ENCODE measurements at places on chromosomes 12 and 14.

DNA sequence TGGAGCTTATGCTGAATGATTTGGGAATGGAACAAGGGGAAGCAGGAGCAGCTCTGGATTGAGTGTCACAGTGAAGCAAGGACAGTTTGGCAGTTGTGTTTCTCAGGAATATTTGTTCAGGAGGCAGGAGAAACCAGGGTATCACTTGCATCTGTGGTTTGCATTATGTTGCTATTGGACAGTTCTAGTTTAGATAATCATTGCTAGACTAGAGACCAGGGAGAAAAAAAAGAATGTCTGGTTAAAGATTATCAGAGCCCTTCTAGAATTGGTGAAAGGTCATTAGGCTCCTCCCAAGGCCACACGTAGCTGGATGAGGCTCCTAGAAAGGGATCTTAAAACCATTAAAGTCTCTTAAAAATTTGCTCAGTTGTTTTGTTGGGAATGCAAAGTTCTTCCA, 17.0 kb upstream of the SRSF5 start:
- no peak for DNase-seq

- DNase-seq = no peak
Observed at GRCh38 chr14:22778084-22778483, 11.6 kb downstream of the OXA1L start.

DNA sequence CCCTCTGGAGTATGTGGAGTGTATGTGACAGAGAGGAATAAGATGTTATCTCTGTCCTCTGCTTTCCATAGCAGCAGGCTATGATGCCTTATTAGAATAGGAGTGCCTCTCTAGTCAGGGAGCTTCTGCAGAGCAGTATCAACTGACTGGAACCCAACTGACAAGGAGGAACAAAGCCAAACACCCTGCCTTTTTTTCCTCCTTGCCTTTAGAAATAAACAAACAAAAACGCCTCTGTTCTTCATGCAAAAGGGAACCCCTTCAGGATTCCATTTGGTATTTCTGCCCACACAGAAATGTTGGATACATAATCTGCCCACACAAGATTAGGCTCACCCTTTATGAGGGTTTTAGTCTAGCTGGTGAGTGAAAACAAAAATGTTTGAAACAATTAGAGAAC, 50.3 kb downstream of the VRK1 start:
- DNase-seq = no peak

DNA sequence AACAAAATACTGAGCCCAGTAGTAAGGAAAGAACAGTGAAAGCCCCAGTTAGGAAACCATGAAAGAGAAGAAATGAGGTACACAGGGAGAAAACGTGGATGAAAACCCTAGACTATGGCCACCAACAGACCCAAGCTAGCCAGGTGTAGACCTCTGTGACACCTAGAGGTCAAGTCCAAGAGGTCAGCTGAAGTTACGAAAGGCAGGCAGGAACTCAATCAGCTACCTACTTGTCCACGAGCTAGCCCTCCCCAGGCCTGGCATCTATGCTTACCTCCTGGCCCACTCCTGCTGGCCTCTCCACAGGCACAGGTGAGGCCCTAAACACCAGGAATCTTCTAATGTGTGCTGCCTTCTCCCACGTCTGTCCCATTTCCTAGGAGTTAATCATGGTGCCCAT, 48.7 kb downstream of the DPF3 start:
- no peak for DNase-seq

- DNase-seq = no peak
Observed at GRCh38 chr14:76863724-76864407, 37.7 kb downstream of the LRRC74A start.

DNA sequence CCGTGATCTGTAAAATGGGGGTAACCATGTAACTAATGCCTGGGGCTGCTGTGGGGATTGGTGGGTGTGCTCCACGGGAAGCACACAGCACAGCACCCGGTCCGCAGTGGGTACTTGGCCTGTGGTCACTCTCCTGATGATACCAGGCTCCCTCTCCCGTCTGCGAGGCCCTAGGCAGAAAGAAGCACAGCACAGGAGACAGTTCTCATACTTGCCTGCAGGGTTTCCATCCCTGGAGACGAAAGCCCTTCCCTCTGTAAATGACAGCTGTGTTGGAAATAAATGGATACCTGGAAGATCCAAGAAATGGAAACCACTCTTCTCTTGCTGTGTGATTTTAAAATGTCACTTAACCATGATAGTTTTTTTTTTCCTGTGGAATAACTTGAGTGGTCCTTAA, 7.9 kb upstream of the PRMT8 start:
- peak; percentile 36 for DNase-seq

DNA sequence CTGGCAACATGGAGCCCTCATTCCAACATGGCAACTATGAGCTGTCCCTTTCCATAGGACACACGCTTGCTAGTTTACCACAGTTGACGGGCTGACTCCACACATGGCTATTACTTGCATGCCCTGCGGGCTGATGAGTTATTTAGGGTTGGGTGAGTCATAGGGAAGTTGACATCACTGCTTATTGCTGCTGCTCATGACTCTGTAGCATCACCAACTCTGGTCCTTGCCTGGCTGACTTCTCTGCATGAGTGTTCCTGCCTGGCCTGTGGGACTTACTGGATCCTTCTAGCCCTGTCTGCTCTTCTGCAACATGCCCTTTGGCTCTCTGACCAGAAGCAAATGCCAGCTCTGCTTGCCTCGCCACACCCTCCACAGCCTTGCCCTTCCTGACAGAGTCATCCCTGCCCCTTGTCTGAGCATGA, 199.5 kb downstream of the ANO6 start:
- no peak for DNase-seq

DNA sequence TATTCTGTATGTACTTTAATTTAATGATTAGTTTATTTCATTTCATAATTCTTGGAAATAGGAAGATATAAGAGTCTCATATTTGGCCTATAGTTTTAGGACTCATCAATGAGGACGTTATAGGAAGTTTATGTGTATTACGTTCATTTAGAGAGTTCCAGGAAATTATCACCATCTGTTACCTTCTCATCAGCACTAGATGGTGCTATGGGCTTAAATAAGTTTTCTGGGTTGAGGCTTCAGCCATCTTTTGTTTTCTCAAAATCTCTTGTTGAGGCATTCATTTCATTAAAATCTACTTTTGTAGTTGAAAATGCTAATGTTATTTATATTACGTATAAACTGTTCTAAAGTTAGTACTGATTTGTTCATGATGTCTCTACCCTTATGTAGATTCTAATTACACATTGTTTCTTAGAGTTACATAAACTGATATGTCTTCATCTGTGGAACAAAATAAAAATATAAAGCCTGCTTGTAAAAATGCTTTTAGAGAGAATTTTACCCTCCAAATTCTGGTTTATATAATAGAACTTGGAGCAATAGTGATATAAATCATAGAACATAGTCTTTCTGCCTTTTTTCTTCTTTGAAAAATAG, 89.2 kb downstream of the CFAP54 start:
- DNase-seq = no peak

GRCh38 chr14:35441160-35441559, 36.6 kb upstream of the NFKBIA start:
- DNase-seq = no peak

GRCh38 chr14:99841436-99842071, 48.3 kb downstream of the EML1 start:
- DNase-seq = no peak

- peak; percentile 33 for DNase-seq
Observed at GRCh38 chr12:121825041-121825523, 21.3 kb downstream of the SETD1B start.

DNA sequence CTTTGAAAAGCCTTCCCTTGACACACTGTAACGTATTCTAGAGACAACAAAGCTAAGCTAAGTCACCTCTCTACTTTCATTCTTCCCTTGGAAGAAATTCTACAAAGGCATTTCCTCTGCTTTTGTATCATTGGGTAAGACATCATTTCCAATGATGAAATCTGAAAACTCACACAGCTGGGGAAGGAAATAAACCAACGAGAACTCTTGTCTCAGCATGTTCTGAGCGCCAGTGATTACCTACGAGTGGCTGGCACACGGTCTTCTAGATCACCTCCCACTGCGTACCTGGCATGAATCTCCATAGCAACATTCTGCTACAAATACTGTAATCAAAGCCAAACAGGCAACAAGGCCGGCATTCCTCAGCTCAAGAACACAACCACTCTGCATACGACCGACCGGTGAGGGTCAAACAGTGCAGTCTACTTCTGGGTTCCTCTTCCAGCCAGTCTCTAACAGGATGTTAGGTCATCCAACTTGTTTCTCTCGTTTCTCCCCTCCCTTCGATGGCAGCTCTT, 7.6 kb downstream of the VPS37B start:
- peak; percentile 83 for DNase-seq

- DNase-seq = no peak
Observed at GRCh38 chr12:100733817-100734593, 60.6 kb upstream of the ANO4 start.

DNA sequence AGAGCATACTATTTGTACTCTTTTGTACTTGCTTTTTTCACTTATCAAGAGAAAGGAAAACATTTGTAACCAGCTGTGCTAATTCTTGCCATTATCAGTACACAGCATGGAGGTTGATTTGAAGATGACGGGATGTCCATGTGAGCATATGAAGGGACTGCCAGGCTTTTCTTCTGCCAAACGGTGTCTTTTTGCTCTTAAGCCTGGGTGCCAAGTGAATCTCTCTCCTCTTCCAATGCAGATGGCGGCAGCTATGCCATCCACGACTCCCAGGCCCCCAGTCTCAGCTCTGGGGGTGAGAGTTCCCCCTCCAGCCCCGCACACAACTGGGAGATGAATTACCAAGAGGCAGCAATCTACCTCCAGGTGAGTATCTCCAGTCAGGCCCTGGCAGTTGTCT, 38.9 kb downstream of the TPCN1 start:
- no peak for DNase-seq

- DNase-seq = no peak
Observed at GRCh38 chr14:56549721-56550120, 29.9 kb upstream of the TMEM260 start.

DNA sequence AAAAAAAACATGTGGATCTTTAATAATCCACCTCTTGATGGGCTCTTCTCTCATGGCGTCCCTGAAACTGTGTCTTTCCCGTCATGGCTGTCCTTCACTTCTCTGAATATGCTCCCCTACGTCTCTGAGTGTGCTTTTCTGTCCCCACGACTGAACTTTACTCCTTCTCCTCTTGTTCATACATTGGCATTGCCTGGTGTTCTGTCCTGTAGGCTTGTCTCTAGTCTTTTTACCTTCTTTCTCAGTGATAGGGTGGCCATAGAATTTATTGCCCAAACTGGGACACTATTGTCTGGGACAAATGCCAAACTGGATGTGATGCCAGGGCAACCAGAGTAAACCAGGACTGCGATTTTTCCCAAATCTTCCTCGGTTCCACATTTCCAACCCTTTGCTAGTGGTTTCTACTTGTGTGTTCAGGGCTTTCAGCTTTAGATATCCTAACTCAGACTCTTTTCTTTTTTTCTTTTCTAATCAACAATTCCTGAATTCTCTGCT, 202.2 kb downstream of the ATP23 start:
- no peak for DNase-seq

DNA sequence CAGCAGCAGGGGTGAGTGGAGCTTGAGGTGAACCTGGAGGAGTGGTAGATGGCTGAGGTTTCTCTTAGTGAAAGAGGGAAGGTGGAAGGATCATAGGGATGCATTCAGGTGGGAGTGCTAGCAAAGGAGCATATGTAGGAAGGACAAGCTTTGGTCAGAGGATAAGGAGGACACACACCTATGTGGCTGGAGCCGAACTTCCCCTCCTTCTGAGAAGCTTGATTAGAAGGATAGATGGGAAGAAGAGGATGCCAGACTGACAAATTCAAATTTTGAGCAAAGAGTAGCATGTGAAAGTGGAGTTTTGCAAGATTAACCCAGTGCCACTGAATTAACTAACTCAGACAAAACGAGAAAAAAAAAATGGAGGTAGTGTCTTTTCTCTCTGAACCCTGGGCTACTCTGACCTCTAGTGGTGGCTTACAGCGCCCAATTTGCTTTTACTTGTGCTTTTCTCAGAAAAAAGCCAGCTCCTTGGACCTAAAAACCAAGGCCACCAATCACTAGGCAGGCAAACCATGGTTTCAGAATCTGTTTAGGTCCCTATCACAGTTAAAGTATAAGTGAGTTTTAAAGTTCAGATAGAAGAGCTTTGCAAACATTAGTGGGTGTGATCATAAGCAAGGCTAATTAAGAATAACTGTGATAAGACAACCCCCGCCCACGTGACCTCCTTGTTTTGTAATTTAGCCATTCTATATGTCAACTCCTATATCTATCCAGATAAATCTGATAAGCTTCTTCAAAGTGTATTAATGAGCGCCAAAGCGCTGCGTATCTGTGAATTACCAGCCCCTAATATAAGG, 15.5 kb downstream of the EMP1 start:
- peak; percentile 71 for DNase-seq

DNA sequence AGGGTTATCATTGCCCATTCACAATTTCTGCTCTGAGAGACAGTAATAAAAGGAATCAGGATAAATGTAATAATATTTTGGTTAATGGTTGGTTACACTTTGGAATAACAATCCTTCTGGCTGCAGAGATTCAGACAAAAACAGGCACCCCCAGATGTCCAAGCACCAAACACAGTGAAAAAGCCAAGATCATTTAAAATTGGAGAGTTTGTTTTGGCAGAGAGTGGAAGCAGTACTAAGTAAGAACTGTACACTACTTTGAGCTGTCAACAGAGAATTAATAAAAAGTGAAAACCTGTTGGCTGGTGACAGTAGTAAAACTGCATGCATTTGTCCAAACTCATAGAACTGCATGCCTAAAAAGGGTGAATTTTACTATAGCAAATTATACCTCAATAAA, 15.6 kb upstream of the IL22 start:
- no peak for DNase-seq

DNA sequence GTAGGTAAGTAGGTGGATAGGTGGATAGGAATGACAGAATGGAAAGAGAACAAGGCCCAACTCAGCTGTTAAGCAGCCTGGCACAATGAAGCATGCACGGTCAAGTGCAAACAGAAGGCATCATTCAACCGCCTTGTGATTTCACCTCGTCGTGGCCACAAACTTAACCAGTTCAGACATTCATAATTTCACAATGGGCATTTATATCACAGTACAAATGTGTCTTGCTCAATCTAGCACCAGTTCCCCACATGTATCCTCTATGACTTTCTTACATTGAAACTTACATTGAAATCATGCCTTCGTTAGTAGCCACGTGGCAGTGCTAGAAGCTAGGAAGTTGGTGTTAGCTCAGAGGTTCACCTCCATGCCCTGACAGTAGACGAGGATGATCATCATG, 207.5 kb downstream of the ETV6 start:
- no peak for DNase-seq

- no peak for DNase-seq
Observed at GRCh38 chr12:106142591-106143261, 4.0 kb upstream of the NUAK1 start.

GRCh38 chr14:59344016-59344415, 121.2 kb downstream of the GPR135 start:
- DNase-seq = no peak

Data from H9 (cell line).